Activated CD4-positive, alpha-beta T cell treated with anti-CD3 and anti-CD28 coated beads for 4 hours (primary cell): ENCODE measurements at places on chromosomes 4 and X.

DNA sequence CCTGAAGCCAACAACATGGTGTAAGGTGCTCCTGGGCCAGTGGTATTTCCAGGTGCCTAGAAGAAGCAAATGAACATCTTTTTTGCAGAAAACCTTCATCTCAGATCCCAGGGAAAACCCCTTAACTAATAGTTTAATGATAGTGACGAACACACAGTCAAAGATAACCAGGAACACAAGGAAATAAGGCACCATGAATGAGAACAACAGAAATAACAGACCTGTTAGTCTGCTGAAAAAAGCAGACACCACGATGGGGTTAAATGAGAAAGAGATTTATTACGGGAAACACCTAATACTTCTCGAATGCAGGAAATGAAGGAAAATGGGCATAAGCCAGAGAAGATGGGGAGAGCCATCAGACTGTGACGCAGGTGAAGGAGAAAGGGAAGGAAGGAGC, 30.6 kb upstream of the WWC2 start:
- no peak for DNase-seq

DNA sequence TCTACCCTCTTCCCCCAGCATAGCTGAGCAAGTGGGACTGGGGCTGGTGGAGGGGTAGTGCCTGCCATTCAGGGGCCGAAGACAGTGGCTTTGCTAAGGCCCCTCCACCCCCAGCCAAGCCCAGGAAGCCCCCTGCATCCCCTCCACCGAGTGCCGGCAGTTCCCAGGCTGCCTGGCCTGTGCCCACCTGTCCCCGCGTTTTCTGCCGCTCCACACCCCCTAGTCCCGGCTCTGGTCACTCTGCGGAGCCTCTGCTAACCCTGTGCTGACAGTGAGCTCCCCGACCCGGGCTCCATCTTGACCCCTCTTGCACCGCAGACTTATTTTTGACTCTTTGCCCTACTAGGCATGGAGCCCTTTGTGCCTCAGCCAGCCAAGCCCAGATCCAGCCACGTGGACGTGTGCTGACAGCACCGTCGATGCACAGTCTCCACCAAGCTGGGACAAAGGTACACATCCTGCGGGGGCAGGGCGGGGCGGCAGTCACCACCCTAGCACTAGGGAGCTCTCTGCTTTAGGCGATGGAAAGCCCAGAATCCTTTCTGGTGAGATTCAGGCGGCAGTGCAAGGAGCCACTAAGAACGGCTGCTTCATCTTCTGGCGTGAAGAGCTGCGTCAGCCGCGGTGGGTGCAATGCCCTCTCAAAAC, 96.6 kb downstream of the PHKA2 start:
- no peak for DNase-seq

DNA sequence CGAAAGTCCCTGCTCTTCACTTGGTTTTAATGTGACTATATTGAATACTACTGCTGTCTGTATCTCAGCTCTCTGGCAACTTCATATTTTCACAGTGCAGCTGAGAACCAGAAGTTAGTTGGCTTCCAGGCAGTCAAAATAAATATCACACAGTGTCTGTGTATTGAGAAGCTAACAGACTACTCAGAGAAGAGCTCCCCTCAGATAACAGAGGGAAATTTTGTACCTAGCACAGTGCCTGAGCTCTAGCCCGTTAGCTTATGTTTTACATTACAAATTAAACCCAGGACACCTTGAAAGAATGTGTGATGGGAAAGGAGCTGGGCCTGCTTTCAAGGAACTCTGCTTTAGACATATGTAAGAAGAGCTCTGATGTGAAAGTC, 22.7 kb downstream of the JADE1 start:
- no peak for DNase-seq

- no peak for DNase-seq
Measured at GRCh38 chr4:87427518-87427868, 5.1 kb downstream of the NUDT9 start.
